ENCODE measurements at places on chromosomes 5 and 9.

DNA sequence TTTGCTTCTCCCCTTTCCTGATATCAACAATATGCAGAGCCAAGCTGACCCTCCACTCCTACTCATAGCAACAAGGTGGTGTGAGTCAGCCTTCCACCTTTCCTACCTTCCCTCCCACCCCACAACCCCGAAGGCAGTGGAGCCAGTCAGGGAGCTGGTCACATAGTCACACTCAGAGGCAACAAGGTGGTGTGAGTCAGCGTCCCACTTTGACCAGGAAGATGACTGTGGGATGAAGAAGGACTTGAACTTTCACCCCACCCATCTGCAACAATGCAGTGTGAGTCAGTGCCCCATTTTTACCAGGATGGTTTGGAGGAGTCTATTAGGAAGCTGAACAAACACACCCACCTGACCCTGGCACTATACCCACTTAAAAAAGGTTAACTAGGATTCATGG, 30.1 kb upstream of the ZNF782 start:
- no peak for DNase-seq

GRCh38 chr5:161676103-161676502, 9.4 kb upstream of the GABRA6 start:
- peak; percentile 30 for DNase-seq

- DNase-seq, result no peak
Measured at GRCh38 chr5:167633114-167633513, 658.3 kb upstream of the WWC1 start.

DNA sequence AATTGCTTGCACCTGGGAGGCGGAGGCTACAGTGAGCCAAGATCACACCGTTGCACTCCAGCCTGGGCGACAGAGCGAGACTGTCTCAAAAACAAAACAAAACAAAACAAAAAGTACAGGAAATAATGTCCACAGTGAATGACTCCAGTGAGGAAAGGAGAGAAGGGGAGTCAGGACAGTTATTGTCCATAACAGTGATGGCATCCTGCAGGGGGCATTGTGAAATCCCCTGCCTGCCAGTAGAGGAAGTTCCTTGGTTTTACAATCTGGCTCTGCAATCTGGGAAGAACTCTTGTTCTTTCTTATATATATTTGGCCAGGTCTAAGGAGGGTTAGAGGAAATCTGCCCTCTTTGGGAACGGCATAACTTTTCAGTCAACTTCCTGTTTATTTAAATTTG, 8.2 kb downstream of the SH3GL2 start:
- DNase-seq, result no peak

GRCh38 chr9:122106576-122106975, 13.5 kb upstream of the TTLL11 start:
- no peak for DNase-seq

DNA sequence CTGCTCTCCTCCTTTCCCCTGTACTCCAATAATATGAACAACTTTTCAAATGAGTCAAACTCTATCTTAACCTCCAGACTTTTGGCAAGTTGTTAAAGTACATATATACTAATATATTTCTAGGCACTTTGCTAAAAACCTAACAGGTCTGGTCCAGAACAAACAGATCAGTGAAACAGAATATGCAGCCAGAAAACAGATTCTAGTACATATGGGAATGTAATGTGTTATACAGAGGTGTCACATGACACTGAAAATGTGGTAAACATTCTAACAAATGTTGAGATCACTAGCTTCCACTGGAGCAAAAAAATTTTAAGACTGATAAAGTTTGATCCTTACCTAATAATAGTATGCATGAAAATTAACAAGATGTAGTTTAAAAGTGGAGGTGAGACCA, 136.9 kb downstream of the OR2K2 start:
- DNase-seq, result no peak

DNA sequence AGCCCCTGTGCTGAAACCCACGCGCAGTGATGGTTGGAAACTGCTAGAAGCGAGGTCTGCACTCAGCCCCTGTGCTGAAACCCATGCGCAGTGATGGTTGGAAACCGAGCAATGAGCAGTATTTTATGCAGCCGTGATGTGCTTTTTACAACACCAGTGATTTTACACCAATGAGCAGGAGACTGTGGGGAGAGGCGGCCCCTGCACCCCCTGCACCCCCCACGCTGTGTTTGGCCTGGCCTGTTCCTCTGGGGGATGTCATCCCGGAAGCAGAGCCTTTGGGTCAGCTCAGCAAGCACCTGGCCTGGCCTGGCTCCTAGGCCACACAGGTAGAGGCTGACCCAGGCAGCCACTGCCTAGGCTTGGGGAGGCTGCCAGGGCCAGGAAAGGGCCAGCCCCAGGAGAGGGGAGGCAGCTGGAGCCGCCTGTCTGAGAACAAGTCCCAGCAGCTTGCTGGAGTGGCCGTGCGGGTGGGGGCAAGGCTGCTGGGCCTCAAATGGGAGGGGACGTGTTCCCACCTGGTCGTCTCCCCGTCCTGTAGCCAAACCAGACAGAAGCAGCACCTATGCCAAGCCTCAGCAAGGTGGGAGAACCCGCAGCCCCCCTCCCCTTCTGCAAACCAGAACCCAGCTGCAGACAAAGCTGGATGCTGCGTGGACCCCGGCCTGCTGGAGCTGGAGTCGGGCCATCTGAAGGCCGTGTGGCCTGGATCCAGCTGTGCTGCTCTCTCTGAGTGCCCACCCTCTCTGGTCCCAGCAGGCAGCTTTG, 46.8 kb downstream of the DBH start:
- DNase-seq, result no peak

DNA sequence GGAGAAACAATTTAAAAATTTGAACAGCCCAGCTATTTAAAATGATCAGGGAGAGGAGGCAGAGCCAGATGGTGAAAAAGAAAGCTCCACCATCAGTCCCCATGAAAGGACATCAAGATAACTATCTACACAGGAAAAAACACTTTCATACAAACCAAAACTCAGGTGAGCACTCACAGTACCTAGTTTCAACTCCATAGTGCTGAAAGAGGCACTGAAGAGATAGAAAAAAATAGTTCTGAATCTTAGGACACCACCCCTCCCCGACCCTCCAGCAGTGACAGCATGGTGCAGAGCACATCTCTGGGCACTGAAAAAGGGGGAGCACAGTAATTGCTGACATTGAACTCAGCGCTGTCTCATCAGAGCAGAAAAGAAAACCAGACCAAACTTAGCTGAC, 732.9 kb downstream of the CETN3 start:
- DNase-seq, result peak; percentile 13

GRCh38 chr5:61991430-61991829, 314.6 kb upstream of the KIF2A start:
- no peak for DNase-seq

GRCh38 chr5:19866090-19866450, 121.9 kb downstream of the CDH18 start:
- no peak for DNase-seq

GRCh38 chr5:34474573-34475021, 181.5 kb upstream of the RAI14 start:
- peak; percentile 62 for DNase-seq

- no peak for DNase-seq
Measured at GRCh38 chr5:74390306-74390637, 250.3 kb downstream of the ENC1 start.

GRCh38 chr5:16750445-16750844, 133.6 kb upstream of the RETREG1 start:
- DNase-seq, result no peak

DNA sequence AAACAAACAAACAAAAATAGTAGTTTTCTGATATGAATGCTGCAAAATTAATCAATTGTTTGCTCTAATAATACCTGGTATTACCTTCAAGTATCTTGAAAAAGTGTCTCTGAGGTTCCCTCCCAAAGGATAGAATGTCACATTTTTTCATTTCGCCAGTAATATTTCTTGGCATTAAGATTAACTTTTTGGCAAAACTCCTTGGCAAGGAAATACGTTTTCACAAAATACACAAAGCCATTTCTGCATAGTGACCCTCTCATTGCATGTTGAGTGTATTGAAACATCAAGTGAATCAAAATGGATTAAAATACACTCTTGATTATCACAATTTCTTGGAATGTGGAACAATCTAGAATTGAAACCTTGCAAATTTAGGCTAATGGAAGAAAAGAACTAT, 230.5 kb downstream of the ATPSCKMT start:
- DNase-seq, result no peak

GRCh38 chr9:87435189-87435880, 62.3 kb upstream of the DAPK1 start:
- no peak for DNase-seq

DNA sequence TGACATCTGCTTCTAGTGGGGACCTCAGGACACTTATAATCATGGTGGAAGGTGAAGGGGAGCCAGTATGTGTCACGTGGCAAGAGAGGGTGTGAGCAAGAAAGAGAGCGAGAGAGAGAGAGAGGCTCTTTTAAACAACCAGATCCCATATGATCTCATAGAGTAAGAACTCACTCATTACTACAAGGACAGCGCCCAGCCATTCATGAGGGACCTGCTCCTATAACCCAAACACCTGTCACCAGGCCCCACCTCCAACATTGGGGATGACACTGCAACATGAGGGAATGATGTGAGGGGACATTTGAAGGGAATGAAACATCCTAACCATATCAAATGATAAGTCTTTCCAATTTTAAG, 427.5 kb downstream of the EFNA5 start:
- no peak for DNase-seq

DNA sequence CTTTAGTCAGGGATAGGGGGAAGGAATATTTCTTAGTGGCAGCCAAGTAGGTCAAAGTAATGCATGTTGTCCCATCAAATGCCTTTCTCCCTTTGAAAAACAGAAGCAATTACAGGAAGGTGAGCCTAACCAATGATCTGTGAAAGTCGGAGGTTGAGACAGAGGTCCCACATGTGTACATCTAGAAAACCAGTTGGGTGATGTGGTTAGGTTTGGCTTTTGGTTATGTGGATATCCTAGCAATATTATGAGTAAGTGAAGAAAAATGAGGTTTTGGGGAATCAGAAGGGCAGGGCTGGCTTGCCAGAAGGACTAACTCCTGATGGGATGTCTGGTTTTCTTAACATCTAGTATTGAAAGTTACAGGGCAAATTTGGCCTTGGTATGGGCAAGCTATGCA, 63.4 kb upstream of the PALM2AKAP2 start:
- no peak for DNase-seq

- DNase-seq, result peak; percentile 9
Measured at GRCh38 chr5:142845402-142845921, 75.3 kb downstream of the ARHGAP26 start.

GRCh38 chr5:81235287-81236072, 2.4 kb downstream of the CKMT2 start:
- no peak for DNase-seq

DNA sequence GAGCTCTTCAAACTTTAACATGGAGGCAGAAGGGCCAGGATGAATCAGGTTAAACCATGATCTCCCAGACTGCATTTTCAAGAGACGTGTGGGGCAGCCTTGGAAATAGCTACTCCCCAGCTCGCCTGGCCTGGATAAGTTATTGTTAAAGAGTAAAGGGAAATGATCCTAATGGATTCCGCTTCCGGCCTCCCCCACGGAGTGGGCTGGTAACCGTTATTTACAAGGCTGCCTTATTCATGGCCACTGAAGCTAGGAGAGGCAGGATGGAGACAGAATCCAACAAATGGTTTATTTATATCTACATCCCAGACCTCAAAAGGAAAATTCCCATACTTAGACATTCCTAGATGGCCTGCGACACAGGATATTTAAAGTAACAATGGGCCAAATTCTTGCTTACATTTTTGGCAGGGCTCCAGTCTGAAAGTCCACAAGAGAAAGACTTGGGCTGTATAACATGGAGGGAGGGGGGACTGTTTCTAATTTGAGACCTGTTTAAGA, 27.9 kb downstream of the SPRY4 start:
- DNase-seq, result no peak

GRCh38 chr5:140118302-140118936, 4.5 kb downstream of the PURA start:
- DNase-seq, result no peak

DNA sequence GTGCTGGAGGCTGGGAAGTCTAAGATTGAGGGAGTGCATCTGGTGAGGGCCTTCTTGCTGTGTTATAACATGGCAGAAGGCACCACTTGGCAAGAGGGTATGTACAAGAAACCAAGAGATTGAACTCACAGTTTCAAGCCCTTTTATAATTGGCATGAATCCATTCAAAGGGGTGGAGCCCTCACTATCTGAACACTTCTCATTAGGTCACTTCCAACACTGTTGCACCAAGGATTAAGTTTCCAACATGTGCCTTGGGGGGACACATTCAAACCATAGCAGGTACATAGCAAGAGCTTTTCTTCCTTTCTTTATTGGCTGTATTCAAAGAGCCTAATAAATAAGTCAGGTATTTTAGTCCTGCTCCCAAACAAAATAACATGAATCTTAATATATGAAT, 62.7 kb downstream of the PRELID2 start:
- no peak for DNase-seq

DNA sequence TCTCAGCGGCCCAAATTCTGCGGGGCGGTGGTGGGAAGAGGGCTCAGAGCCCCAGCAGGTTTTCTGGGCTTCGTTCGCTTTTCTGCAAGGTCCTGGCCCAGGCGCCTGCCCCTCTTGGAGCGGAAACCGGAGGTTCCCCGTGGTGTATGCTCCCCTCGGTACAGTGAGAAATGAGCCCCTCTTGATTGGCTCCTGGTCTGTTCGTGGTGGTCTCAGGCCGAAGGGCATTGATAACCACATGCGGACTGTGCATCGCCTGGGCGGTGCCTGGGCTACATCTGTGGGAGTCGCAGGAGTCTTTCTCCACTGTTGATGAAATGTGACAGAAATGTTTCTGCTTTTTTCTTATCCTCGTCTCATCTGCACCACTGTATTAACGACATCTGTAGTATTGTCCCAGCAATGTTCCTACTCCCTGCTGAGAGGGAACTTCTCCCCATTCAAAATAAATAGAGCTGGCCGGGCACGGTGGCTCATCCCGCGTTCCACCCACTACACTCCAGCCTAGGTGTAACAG, 682 bp downstream of the MAN1B1 start:
- DNase-seq, result peak; percentile 50

- DNase-seq, result peak; percentile 53
Measured at GRCh38 chr5:123512611-123513461, 859 bp downstream of the CSNK1G3 start.

GRCh38 chr5:20353499-20353898, 365.5 kb upstream of the CDH18 start:
- no peak for DNase-seq

- no peak for DNase-seq
Measured at GRCh38 chr5:133273661-133274596, 222.1 kb downstream of the HSPA4 start.

DNA sequence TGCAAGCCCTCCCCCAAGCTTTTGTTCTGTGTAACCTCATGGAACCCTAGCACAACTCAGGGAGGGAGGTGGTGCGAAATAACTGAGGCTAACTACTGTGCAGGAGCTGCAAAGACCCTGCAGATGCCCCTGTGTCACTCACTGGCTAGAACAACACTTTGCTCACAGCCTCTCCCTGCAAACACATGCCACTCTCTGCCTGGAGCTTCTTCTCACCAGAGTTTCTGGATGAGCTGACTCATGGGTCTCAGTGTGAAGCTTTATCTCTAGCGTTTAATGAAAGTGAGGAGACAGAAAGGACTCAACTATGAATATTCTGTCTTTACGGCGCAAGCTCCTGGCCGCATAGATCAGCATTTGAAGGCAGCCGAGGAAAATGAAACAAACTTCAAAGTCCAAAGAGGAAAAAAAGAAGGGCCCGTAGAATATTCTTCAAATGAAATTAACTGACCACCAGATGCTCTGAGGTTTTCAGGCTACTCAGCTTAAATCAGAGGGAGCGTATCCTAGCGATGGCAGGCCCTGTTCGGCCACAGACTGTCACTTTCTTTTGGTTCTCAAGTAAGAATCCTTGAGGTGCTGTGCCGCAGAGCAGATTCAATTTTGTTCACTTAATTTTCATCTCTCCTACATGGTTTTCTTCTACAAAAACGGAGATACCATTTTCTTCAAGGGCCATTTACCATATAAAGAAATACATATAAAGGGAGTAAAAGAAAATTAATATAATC, 77.7 kb upstream of the TAS2R1 start:
- DNase-seq, result no peak
